ENCODE measurements at places on chromosomes 4 and X.
A peak's percentile ranks its signal among the peaks of the same experiment; 100 is the strongest.

DNA sequence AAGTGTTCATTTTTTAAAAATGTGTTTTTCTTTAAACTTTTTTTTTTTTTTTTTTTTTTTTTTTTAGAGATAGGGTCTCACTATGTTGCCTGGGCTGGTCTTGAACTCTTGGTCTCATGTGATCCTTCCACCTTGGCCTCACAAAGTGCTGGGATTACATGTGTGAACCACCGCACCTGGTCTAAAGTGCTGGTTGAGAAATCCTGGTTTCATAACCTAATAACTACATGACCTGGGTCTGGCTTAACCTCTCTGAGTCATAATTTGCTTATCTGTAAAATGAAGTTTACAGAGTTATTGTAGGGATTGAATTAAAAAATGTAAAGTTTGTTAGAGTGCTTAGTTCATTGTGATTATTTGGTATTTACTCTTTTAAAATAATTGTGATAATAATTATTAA, 5.2 kb downstream of the HSD17B13 start:
- no peaks in the 10 kb centered on the region for H3K36me3 ChIP-seq
- H3K4me1 ChIP-seq = no peaks in the 10 kb centered on the region
- H3K27me3 ChIP-seq = no peaks in the 10 kb centered on the region
- DNase-seq = no peak

DNA sequence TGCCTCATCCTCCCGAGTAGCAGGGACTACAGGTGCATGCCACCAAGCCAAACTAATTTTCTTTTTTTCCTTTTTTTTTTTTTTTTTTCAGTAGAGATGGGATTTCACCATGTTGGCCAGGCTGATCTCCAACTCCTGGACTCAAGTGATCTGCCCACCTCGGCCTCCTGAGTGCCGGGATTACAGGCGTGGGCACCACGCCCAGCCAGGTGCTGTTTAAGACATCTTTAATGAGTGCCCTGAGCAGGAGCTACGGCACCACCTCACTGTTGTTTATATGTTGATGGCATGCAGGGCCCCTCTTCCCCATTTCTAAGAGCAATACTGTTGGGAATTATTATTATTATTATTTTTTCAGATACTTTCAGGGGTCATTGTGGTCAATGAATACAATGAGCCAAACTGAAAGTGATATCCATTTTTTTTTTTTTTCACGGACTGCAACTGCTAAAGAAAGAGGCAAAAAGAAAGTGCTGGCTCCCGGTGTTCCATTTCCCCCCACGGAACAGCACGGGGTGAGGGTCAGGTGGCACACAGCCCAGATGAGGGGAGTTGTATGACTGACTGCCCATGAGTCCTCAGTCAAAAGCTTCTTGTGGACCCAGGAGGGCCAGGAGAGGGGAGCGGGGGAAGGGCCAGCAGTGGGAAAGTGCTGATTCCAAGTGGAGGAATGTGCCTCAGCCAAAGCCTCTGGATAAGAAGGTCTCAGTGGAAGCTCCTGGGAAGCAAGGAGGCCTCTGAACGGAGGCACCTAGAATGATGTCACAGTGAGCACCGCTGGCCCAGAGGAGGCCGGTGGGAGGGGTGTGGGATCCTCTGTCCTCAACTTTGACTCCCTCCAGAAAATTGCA, 101.8 kb upstream of the HPF1 start:
- no peaks in the 10 kb centered on the region for H3K36me3 ChIP-seq
- no peak for DNase-seq
- no peak overlapping the region for H3K4me3 ChIP-seq
- no peaks in the 10 kb centered on the region for H3K4me1 ChIP-seq

- no peak overlapping the region for H3K27ac ChIP-seq
- peaks cover 14% of the 10 kb centered on the region for H3K27me3 ChIP-seq
- peak overlapping the region; percentile 74 for H3K4me3 ChIP-seq
- H3K4me1 ChIP-seq = peaks cover 8% of the 10 kb centered on the region
- no peak for DNase-seq
- H3K36me3 ChIP-seq = no peaks in the 10 kb centered on the region
These were observed 331 bp downstream of the SETD7 start for GRCh38 chr4:139555705-139556070.

- no peaks in the 10 kb centered on the region for H3K4me1 ChIP-seq
- H3K27me3 ChIP-seq = no peaks in the 10 kb centered on the region
- no peak overlapping the region for H3K27ac ChIP-seq
- H3K4me3 ChIP-seq = no peak overlapping the region
- no peak for DNase-seq
- no peaks in the 10 kb centered on the region for H3K36me3 ChIP-seq
These were observed 105.4 kb downstream of the MSN start for GRCh38 chrX:65772842-65773241.

DNA sequence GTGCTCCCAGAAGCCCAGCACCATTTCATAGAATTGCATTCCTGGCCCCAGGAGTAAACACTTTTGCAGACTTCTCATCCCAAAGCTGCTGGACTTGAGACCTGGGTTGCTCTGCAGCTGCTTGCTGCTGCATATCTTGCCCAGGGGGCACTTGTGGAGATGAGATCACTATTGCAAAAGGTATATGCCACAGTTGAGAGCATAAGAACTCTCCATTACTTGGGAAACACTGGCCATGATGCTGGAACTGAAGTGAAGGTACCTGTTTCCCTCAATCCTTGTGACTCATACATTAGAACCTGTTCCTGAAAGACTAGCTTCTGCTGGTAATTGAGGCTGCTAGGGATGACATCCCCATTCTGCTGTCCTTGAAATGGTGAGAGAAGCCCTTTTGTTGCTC, 43.1 kb upstream of the WDR1 start:
- no peak for DNase-seq
- no peak overlapping the region for H3K27ac ChIP-seq
- H3K4me1 ChIP-seq = no peaks in the 10 kb centered on the region

All from GM12878 (cell line).